ENCODE measurements at places on chromosomes 13 and 19. TPM values are rescaled to one million over a fixed set of nuclear protein-coding genes. Genes with fewer than 3 reads are reported as not detected.

DNA sequence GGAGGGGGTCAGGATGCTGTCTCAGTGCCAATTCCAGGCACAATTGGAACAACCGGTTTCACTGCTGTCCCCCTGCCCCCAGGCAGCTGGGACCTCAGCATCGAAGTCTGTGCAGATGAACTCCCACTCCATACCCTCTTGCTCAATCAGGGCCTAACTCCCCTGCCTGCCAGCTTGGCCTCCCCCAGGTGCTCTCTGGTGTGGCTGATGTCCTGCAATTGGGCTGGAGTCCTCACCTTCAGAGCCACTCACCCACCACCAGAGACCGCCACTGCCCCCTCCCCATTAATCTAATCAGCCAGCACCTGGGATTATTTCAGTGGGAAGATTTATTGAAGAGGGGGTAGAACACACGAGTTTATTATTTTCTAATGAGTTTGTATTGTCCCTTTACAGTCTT lies 118.8 kb downstream of the MIPEP start:
- H3K4me3 ChIP-seq, result no peak overlapping the region
- peaks cover 7% of the 10 kb centered on the region for H3K4me1 ChIP-seq
- no peaks in the 10 kb centered on the region for H3K36me3 ChIP-seq
- H3K27ac ChIP-seq, result no peak overlapping the region

DNA sequence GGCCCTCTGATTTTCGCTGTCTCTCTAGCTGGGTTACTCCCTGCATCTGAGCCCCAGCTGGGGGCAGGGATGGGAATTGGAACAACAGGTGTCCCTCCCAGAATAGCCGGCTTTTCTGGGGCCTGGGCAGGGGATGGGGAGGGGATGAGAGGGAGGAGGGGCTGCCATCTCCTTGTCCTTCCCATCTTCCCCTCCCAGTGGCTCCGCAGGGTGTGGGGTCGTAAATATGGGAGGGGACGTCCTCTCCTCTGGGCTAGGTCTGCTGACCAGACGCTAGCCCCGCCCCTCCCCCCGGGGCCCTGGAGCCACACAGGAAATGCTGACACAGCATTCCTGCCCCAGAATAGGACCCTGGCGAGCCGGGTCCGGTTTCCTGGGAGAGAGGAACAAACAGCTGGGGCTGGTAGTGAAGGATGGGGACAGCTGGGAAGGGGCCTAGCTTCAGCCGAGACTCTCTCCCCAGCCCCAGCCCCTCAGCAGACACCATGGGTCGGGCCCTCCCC lies 1.1 kb downstream of the RYR1 start:
- H3K4me1 ChIP-seq, result peaks cover 17% of the 10 kb centered on the region
- peak overlapping the region; percentile 20 for H3K4me3 ChIP-seq
- H3K36me3 ChIP-seq, result no peaks in the 10 kb centered on the region
- peak; percentile 85 for DNase-seq

DNA sequence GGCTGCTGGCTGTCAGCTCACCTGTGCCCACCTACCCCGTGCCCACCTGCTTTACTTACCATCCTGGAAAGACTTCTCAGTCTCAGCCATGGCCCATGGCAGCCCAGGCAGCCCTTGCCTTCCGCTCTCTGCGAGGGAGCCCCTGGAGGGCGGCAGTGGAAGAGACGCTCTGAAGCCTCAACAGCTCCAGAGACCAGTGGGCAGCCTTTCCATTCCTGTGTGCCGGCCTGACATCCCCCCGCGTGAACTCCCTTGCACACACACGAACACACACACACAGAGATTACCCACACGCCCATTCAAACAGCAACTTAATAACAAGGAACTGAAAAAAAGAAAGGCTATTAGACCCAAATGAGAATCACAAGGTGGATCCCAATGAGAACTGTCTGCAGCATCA lies 14.2 kb upstream of the RASA3 start:
- no peak overlapping the region for H3K27ac ChIP-seq
- no peak overlapping the region for H3K4me3 ChIP-seq
- DNase-seq, result no peak
- H3K27me3 ChIP-seq, result no peaks in the 10 kb centered on the region

DNA sequence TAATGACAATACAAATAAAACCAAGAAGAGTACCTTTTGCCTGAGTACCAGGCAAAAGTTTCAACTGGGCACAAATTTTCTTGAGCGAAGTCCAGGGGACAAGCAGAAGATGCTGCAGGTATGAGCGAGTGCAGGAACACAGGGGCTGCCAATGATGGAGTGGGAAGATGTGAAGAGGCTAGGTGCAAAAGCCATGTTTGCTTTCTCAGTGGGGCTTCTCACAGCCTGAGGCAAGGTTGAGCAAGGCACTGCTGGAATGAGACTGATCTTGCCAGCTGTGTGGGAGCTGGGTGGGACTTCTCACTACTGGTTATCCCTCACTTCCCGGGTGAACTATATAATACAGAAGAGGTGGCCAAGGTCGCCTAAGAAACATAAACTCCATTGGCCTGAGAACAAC lies 1200.7 kb downstream of the SLITRK1 start:
- no peak for DNase-seq
- H3K4me1 ChIP-seq, result no peaks in the 10 kb centered on the region
- H3K4me3 ChIP-seq, result no peak overlapping the region
- no peaks in the 10 kb centered on the region for H3K27me3 ChIP-seq
- no peaks in the 10 kb centered on the region for H3K36me3 ChIP-seq

DNA sequence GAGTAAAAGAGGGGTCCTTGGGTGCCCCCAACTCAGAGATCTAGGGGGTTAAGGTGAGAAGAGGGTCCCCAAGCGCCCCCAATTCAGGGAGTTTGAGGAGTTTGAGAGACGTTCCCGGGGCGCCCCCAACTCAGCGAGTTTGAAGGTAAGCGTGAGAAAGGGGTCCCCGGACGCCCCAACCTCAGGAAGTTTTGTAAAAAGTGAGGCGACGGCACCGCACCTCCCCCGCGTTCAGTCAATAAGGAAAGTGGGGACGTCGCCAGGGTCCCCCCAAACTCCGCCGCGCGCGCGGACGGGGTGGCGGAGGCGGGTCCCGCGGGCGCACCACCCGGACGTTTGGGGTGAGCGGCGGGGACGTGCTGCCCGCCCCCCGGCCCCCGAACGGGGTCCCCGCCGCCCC lies 353 bp downstream of the RFX2 start:
- no peak overlapping the region for H3K27ac ChIP-seq
- no peaks in the 10 kb centered on the region for H3K36me3 ChIP-seq
- no peak for DNase-seq

DNA sequence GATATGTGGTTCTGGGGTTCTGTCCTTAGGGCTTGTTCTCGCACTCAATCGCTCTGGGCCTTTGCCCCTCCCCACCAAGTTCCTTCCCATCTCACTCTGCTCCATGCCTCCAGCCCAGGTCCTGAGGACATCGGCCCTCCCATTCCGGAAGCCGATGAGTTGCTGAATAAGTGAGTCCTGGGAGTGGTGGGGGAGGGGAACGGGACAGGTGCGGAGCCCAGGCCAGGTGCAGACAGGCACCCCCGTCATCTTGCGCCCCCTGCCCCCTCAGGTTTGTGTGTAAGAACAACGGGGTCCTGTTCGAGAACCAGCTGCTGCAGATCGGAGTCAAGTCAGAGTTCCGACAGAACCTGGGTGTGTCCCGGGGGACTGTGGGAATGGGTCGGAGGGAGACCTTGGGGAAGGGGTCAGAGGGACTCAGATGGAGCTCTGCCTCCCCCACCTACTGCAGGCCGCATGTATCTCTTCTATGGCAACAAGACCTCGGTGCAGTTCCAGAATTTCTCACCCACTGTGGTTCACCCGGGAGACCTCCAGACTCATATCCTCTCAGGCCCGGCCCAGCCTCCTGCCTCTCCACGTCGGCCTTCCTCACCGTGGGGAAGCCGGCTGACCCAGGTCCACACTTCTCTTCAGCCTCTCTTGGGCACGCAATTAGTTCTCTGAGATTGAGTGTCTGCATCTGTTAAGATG lies 10.1 kb downstream of the FUZ start:
- H3K27ac ChIP-seq, result no peak overlapping the region
- H3K36me3 ChIP-seq, result peaks cover 17% of the 10 kb centered on the region
- no peaks in the 10 kb centered on the region for H3K4me1 ChIP-seq
- H3K27me3 ChIP-seq, result no peaks in the 10 kb centered on the region
- no peak overlapping the region for H3K4me3 ChIP-seq
- DNase-seq, result no peak

BRME1 gene
- polyA plus RNA-seq, result 8.2 TPM

Measured in cardiac muscle cell (in vitro differentiated cells and primary cell).